ENCODE measurements at places on chromosomes 2 and 18.

DNA sequence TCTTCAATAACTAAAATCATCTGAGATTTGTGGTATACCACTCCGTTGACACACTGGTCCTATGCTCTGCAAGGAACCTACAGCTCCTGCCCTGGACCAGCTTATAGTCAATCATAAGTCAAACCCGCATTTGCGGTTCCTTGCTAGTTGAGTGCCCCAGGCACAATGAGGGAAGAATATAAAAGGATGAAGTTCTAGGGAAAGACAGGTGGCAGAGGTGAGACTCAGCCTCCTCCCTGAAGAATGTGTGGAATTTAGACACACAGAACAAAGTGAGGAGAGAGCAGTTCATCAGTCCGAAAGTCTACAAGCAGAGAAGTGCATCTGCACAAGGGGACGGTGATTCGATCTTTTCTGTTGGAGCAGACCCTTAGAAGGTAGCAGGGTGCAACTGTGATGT lies 615.0 kb upstream of the FANCL start:
- DNase-seq: no peak

GRCh38 chr18:48460929-48461583 lies 51.9 kb upstream of the ZBTB7C start:
- no peak for DNase-seq

DNA sequence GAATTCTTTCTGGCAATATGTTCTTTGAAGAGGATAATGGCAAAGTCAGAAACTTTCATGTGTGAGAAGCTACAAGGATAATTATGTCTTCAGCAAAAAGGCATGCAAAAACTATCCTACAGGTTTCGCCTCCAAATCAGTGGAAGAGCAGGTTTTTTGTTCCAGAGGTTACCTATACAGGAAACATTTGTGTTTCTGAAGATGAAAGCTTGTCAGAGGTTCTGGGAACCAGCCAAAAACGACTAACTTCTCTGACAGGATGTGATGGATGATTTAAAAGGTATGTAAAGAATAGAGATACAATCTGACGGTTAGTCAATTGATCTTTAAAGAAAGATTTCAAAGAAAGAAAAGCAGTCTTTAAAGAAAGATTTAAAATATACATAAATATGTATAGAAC lies 37.6 kb downstream of the RND3 start:
- DNase-seq: no peak

DNA sequence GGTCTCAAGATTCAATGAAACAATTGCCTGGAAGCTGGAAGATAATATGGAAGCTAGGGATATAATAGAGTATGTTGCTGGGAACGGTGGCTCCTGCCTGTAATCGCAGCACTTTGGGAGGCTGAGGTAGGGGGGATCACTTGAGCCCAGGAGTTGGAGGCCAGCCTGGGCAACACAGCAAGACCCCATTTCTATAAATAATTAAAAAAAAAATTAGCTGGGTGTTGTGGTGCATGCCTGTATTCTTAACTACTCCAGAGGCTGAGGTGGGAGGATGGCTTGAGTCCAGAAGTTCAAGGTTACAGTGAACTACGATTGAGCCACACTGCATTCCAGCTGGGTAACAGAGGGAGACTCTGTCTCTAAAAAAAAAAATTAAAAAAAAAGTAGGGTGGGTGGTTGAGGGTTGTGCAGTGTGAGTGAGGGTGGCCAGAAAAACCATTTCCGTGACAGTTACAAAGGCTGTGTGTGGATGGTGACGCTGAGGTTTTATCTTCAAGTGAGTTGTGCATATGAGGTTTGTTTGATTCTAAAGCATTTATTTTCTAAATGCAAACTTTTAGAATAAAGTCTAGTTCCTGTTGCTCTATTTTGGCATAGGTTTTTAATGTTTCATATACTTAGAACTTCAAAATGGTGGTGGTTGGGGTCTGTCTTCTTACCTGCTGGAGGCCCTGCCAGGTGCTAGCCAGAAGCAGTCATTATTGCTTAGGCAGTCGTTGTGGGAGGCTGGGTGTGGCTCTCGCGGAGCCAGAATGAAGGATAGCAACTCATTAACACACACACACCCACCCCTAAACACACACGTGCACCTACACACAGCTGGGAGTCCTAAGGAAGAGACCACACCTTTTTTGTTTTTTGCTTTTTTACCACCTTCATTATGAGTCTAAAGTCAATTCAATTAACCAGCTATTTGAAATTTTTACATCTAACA lies 4.7 kb upstream of the IL1R2 start:
- no peak for DNase-seq

- peak; percentile 79 for DNase-seq
Observed at GRCh38 chr2:28821295-28821958, 10.8 kb downstream of the SPDYA start.

- no peak for DNase-seq
Observed at GRCh38 chr2:170306293-170306873, 128.4 kb downstream of the MYO3B start.

DNA sequence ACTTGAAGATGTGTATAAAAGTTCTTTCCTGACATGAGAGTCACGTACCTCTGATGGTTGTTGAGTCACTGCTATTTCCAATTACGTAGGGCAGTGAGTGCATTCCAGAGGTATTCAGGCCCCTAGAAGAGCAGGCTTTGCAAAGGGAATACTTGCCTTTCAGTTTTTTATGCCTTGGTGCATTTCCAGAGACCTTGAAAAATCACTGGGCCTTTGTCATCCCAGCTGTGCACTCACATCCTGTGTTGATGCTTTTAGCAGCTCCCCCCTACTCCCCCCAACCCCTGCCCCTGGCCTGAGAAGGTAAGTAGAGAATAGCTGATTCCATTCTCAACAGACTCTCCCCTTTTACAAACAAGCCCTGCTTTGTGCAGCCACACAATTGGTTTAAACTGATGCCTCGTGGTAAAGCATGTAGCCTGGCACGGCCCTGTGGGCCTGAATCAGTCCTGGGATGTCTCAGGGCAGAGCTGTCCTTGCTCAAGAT lies 174.2 kb downstream of the PRPF40A start:
- DNase-seq: no peak

DNA sequence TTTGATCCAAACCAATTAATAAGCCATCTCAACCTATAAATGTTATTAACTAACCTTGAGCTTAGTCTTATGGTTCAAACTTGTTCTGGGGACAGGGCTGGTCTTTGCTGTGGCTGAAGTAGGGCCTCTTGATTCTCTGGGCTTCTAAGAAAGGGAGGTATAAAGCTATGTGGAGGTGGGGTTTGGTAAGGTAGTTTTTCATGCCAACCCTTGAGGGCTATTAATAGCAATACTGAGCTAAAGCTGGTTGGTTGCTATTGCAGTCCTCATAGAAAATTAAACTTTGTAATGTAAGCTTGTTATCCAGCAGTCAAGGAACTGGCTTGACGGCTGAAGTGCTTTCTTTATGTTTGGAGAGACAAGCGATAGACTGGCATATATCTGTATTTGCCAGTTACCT lies 112.1 kb downstream of the RND3 start:
- DNase-seq: no peak

DNA sequence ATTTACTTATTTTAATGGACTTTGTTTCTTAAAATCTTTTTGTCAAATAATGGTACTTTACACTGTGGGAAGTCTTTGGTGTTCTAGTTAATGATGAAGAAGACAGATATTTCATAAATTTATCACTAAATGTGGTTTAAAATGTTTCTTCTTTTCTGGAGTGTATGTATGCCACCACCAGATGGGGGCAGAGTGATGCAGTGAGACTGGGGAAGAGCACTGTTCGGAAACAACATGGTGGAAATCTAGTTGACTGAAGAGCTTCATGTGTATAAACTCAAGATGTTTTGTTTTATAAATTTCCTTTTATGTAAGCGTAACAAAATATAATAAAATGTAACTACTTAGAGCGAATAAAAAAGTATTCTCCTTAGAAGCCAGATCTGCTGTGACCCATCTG lies 195.1 kb downstream of the KCNE4 start:
- no peak for DNase-seq

- no peak for DNase-seq
Observed at GRCh38 chr18:8373486-8373885, 235.8 kb upstream of the RAB12 start.

DNA sequence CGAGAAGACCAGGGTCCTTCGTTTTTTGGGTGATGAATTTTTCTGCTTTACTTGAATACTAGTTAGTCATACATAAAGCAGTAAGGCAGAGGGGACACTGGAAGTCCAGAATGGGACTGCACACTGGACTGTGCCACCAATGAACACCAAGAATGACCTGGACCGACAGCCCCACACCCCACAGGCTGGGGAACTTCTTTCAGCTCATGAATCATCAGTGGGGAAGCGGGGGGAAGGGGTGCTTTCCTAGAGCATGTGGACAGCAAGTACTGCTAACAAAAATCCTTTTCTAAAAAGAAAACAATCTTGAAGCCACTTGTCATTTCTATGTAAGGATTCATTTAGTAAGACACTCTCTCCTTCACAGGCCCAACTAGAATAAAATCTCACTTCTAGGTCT lies 86.0 kb downstream of the DTNB start:
- no peak for DNase-seq

DNA sequence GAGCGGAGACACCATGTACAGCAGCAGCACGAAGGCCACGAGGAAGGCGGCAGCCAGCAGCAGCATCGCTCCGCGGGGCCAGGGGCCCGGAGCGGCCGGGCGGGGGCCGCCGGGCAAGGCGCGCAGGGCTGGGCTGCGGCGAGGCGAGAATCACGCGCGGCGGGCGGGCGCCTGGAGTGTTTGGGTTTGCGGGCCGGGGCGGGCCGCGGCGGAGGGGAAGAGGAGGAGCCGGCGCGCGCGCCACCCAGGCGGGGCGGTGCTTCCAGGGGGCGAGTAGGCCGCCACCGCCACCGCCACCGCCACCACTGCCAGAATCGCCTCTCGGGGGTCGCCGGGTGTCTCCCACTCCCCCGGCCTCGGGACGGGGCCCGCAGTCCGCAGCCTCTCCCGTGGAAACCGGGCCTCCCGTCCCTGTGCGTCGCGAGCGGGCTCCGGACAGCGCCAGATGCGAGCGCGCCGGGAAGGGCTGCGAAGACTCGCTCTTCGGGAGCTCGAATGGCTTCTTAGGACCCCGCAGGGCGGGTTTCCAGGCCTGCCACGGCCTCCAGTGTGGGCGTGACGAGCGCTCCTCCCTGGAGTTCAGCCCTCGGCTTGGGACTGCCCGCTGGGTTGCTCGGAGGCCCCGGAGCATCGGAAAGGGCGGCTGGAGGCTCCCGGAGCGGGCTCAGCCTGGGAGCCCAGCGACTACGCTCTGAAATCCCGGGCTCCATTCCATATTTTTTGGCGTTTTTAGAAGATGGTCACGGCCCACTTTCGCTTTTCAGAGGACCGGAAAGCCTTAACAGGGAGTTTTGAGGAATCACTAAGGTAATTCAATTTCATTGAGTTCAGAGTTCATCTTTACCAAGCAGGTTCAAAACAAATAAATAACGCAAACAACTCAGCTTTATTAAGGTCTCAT lies at the start of gene KDSR:
TSS of gene KDSR (minus strand) at position 154 of the 901 bp plus-strand sequence. CDS start at position 66, 88 bp downstream.
- DNase-seq: peak; percentile 81

GRCh38 chr18:39453356-39453755 lies 1887.8 kb upstream of the CELF4 start:
- no peak for DNase-seq

DNA sequence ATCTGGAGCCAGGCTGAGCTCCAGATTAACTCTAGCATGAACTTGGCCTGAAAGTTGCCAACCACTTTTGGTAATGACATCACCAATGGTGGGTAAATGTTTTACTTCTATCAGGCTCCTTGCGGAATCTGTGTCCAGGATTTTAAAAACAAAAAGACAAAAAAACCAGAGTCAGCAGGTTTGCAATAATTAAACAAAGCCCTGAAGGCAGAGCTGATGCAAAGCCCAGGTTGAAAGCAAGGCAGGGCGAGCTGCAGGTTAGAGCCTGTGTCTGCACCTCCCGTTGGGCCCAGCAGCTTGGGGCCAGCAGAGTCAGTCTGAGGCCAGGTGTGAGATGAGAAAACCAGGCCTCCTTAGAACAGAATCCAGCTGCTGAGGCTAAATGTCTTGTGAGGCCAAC lies 29.1 kb upstream of the ALK start:
- no peak for DNase-seq

GRCh38 chr2:233847248-233847898 lies 7.0 kb downstream of the HJURP start:
- no peak for DNase-seq

GRCh38 chr2:11655495-11655894 lies 14.5 kb downstream of the NTSR2 start:
- DNase-seq: no peak

DNA sequence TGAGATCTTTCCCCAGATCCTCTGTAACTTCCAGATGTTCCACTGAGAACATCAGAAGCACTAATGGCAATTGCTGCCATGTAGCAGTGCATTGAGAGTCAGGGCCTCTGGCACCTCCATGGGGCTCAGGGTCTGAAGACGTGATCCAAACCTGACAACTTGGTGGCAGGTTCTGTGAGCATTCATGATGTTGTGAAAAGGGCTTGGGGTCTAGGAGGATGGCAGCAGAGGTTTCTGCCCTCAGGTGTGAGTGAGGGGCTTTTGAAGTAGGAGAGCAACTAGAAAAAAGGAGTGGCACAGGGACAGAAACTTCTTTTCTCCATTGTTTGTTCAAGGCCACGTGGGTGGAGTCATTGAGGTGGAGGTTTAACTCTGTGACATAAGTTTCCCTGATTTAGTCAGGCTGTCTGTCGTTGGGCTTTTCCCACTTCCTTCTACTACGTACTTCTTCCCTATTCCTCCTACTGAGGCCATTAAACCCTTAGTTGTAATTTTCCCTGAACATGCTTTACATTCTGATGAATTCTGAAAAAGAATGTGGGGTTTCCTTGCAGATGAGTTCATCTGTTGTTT lies 13.1 kb downstream of the CFLAR start:
- DNase-seq: peak; percentile 51

- no peak for DNase-seq
Observed at GRCh38 chr18:65822826-65823225, 72.0 kb downstream of the CDH7 start.

DNA sequence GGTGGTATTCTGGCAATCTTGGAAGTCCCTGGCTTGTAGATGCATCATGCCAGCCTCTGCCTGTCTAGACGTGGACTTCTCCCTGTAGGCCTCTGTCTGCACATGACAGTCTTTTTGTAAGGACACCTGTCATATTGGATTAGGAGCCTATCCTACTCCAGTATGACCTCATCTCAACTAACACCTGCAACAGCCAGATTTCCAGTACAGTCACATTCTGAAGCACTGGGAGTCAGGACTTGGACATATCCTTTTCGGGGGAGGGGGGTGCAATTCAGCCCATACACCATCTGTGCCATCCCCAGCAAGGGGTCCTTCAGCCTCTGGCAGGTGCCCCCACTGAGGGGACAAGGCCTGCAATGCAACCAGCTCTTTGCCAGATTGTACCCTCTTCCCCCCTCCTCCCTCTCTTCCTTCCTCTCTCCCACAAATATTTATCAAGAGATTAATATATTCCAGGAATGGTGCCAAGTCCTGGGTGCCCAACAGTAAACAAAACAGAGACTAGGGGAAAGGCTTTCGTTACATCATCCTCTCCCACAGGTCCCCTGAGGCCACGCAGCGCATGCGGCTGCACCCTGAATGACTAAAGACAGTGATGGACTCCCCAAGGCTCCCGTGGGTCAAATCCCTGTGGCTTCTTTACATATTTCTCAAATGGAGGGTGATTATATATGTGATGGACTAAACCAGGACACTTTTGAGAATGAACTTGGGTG lies 20.5 kb upstream of the MYCN start:
- DNase-seq: no peak

All from CD4-positive, alpha-beta T cell treated with Interleukin-12 subunit alpha and Interleukin-12 subunit beta, for 1 hour (primary cell).